ENCODE measurements at places on chromosomes 3 and 15. TPM values are rescaled to one million over a fixed set of nuclear protein-coding genes. Genes with fewer than 3 reads are reported as not detected.
A peak's percentile ranks its signal among the peaks of the same experiment; 100 is the strongest.

- DNase-seq, result no peak
These were observed 156.1 kb upstream of the FOXB1 start for GRCh38 chr15:59847968-59848367.

DNA sequence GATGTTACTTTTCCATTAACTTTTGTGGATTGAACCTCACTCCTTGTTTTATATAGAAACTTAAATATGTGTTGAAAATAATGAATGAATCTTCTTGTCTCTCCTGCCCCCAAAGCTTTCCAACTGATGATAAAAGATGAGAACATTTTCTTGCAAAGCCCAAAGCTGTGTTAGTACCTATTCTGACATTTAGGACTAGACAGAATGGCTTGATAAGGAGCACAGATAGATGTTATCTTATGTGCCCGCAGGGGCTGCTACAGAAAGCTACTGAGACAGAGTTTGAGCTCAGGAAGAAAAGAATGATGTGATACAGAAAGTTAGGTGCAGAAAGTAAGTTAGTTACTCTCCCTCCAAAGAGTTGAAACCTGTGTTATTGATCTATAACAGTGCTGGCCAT is 109.4 kb upstream of the ATP11B start:
- DNase-seq, result no peak

- no peak for DNase-seq
These were observed 178.5 kb upstream of the ZBTB20 start for GRCh38 chr3:115325539-115325938.

DNA sequence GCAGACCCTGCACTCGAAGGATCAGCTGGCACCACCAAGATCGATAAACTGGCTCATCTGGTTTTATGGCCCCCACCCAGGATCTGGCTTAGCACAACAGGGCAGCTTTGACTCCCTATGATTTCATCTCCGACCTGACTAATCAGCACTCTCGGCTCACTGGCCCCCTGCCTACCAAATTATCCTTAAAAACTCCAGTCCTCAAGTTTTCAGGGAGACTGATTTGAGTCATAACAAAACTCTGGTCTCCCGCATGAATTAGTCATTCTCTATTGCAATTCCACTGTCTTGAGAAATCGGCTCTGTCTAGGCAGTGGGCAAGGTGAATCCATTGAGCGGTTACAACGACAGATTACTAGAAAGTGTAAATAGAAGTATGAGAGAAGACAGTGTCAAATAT is 521.9 kb upstream of the RGMA start:
- DNase-seq, result no peak

DNA sequence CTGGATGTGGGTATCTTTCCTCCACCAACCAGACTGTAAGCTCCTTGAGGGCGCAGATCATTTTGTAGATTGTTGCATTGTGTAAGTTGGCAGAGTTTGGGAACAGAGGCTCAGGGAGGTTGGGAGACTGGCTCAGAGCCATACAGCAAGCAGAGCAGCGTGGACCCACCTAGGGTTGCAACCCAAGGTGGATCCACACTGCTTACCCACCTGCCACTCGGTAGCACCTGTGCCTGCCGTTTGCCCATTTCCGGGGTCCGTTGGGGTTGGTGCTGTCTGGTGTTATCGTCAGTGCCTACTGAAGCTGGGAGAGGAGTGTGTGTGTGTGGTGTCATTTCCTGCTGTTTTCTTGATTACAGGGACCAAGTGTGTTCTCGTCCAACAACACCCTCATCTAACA is 19.0 kb downstream of the SMAD6 start:
- DNase-seq, result no peak

DNA sequence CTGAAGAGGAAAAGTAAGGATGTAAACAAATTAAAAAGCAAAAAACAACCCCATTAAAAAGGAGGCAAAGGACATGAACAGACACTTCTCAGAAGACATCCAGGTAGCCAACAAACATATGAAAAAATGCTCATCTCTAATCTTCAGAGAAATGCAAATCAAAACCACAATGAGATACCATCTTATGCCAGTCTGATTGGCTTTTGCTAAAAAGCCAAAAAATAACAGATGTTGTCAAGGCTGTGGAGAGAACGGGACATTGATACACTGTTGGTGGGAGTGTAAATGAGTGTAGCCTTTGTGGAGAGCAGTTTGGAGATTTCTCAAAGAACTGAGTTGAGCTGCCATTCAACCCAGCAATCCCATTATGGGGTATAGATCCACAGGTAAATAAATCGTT is 18.6 kb upstream of the RGMA start:
- DNase-seq, result no peak

- DNase-seq, result no peak
These were observed 223.5 kb upstream of the UBE2E2 start for GRCh38 chr3:22979581-22979980.

DNA sequence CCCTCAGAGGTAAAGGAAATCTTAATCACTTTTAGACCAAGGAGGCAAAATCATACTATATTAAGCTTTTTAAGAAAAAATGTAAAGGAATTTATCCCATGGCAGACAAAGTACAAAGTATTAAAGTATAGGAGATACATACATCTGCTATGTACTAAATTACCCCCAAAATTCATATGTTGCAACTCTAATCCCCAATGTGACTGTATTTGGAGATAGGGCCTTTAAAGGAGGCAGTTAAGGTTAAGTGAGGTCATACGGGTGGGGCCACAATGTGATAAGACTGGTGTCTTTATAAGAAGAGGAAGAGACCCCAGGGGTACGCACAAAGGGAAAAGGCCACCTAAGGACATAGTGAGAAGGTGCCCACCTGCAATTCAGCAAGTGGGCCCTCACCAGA is 657.0 kb upstream of the ADAMTS9 start:
- DNase-seq, result no peak

- DNase-seq, result no peak
These were observed 122.0 kb upstream of the PROK2 start for GRCh38 chr3:71906976-71907375.

GRCh38 chr3:24616110-24616829 is 121.6 kb upstream of the THRB start:
- DNase-seq, result no peak

DNA sequence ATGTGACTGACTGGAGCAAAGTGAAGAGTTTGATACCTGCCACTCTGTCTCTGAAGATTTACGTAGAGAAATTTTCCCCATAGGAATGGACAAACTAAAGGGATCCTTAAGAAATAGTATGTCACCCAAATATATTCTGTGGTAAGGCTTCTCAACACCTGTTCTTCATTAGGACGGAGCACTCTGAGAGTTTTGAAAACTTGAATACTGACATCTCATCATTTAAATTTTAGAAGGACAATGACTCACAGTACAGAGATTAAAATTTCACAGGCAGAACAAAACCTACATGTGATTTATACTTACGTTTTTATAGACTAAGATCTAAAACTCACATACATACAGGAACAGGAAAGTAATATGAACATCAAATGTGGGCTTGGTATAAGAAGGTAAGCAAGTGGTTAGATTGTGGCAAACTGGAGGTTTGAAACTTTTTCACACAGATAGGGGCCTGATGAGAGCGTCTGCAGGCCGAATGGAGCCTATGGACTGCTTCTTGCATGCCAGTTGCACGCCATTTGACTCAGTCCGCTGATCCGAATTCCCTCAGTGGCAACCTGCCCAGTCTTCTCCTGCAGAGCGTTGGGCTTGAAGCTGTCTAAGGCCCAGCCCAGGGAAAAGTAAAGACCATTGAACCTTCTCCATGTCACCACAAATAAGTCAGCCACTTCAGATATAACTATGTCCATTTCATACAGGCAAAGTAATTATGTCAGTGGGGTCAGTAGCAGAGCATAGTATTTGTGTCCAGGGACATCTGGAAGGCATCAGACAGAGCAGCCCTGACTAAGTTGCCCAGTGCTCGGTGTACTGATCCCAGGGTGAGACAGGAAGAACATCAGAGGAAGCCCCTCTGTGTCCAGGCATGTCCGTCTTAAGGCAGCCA is 45.7 kb downstream of the ZBTB38 start:
- DNase-seq, result no peak

- peak; percentile 59 for DNase-seq
These were observed 15.2 kb downstream of the GNAI2 start for GRCh38 chr3:50251220-50251619.

GRCh38 chr3:36132214-36132613 is 248.1 kb upstream of the STAC start:
- no peak for DNase-seq

GRCh38 chr15:48570822-48571221 is 74.7 kb downstream of the FBN1 start:
- no peak for DNase-seq

DNA sequence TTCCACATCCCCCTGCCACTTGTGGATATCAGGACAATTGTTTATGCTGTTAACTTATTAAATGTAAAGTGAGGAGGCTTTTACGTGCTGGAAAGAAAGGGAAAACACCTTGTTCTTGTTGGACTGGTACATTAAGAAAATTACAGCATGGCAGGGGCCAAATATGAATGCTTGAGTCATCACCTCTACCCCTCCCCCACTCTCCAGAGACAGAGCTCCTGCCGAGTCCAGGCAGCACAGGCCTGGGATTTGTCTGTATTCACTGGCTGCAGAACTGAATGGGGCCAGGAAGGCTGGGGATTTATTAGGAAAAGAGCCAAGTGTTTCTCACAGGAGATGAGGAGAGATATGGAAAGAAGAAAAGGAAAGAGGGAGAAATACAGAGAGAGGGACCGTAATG is 308.9 kb downstream of the EPHB1 start:
- no peak for DNase-seq

- DNase-seq, result no peak
These were observed 90.7 kb downstream of the HHLA2 start for GRCh38 chr3:108387063-108387462.

DNA sequence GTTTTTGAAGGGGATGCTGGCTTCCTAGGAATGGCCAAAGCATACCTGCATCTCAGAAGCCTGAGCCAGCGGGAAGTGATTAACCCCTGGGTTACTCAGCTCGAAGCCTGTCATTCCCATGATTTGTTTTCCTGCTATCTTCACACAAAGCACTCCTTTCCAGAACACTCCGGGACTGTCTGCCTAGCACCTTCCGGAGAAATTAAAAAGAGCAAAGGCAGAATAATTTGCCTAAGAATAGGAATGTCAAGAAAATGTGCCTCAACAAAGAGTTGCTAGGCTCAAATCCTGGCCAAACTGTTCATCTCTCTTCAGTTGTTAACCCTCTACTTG is 34.1 kb downstream of the TPM1 start:
- no peak for DNase-seq

- no peak for DNase-seq
These were observed 48.9 kb downstream of the IQGAP1 start for GRCh38 chr15:90436952-90437351.

DNA sequence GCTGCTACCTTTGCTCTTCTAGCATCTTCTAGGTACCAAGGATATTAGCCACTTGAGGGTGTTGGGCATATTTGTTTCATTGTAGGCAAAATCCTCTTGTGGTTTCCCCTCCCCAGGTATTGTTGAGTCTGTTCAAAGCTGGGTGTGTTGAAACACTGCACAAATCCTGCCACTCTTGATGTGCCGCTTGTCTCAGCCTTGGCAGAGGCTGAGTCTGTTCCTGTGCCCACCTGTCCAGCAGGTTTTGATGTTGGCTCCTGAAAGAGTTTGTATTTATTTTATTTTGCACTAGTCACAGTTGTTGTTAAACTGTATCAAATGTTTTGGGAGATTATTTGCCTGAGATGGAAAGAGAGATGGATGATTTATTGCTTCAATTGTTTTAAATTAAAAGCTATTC is 136.2 kb downstream of the USP13 start:
- DNase-seq, result no peak

- no peak for DNase-seq
These were observed 1.8 kb downstream of the SEMA4B start for GRCh38 chr15:90202929-90203328.

- DNase-seq, result no peak
These were observed 3.6 kb downstream of the CXCR6 start for GRCh38 chr3:45946875-45947274.

GRCh38 chr15:86541540-86541939 is 461.9 kb downstream of the AGBL1 start:
- no peak for DNase-seq

GRCh38 chr15:35557544-35557943 is 11.6 kb upstream of the DPH6 start:
- DNase-seq, result no peak

DNA sequence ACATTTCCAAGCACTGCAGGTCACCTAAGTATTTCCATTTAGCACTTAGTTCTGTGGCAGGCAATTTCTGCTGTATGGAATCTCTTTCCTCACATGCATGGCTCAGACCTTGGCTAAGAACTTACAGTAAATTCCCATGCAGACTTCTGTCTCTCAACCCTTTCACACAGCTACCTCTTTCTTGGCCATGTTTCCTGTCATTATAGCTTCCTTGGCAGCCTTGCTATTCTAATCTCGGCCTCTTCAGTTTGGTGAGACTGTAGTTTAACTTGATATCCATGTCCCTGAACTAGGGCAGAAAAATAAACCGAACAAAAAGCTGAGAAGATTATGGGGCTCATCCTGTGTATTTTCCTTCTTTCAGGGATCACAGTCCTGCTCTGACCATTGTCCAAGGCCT is 96.0 kb downstream of the SPATA16 start:
- DNase-seq, result no peak

DNA sequence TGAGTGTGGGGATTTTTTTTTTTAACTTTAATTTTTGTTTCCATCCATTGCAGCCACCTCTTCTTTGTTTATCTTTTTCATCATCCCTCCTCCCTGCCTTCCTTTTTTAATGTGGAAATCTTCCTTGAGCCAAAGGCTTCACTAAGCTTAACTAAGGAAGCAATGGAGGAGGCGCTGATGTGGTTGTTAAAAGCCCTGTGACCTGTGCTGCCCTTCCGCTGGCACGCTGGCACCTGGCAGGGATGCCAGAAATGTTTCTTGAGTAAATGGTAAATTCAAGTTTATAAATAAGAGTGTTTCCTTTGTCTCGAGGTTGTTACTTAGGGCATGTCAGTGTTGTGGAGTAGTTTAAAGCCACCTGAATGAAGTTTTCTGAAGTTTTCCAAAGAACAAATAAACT is 69.4 kb downstream of the CRTC3 start:
- no peak for DNase-seq

DNA sequence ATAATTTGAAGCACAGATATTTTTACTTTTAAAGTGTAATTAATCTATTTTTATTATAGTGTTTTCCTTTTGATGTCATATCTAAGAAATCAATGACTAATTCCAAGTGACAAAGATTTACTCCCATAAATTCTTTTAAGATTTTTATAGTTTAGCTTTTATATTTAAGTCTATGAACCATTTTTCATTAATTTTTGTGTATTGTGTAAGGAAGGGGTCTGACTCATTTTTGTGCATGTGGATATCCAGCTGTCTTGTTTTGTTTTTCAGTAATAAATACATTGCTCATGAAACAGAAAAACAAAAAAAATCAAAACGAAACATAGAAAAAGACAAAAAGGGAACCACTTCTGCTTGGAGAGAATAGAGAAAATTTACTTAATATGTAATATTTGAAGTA is 145.1 kb downstream of the EPHA6 start:
- no peak for DNase-seq

BBS4 gene
- 5.4 TPM for total RNA-seq

DNASE1L3 gene
- 0.07 TPM for total RNA-seq

SNX22 gene
- 1.3 TPM for total RNA-seq

GABRR3 gene
- not detected for total RNA-seq

ZDHHC23 gene
- 6.1 TPM for total RNA-seq

HRG gene
- not detected for total RNA-seq

ADGRG7 gene
- not detected for total RNA-seq

CRYBG3 gene
- 21.3 TPM for total RNA-seq

LRRC34 gene
- 2.4 TPM for total RNA-seq

VILL gene
- total RNA-seq, result 8.1 TPM

LNP1 gene
- 0.99 TPM for total RNA-seq

ASB14 gene
- total RNA-seq, result not detected

SPINK8 gene
- total RNA-seq, result not detected

ZNF280D gene
- total RNA-seq, result 18.7 TPM

KLF13 gene
- 23.8 TPM for total RNA-seq

TMPRSS7 gene
- total RNA-seq, result not detected
